A549 treated with AZD2906 at 1 μM for 4 hours (cell line): ENCODE measurements at places on chromosomes 3 and 15. TPM values are rescaled to one million over a fixed set of nuclear protein-coding genes. Genes with fewer than 3 reads are reported as not detected.

RBPMS2 gene
- 5.9 to 8.8 TPM (median 8.3 TPM) in 5 replicates for total RNA-seq

SERINC4 gene
- 0.05 to 0.10 TPM (median 0.09 TPM) in 4 of 5 replicates, not detected in the other for total RNA-seq

GUCA1C gene
- total RNA-seq, result not detected in 5 replicates

ISLR gene
- 0.21 to 0.39 TPM (median 0.29 TPM) in 5 replicates for total RNA-seq
